ENCODE measurements at places on chromosomes 2 and 18. TPM values are rescaled to one million over a fixed set of nuclear protein-coding genes. Genes with fewer than 3 reads are reported as not detected.

The ZAP70 gene
- total RNA-seq, result 1.1 TPM

The TPO gene
- total RNA-seq, result 11.6 TPM

The LYPD6 gene
- 0.46 TPM for total RNA-seq

The INPP4A gene
- total RNA-seq, result 18.2 TPM

The DYTN gene
- total RNA-seq, result not detected

The ABCG8 gene
- total RNA-seq, result not detected

The VWC2L gene
- total RNA-seq, result not detected

The CDH20 gene
- total RNA-seq, result 1.6 TPM

The PLCL1 gene
- total RNA-seq, result 10.7 TPM

GRCh38 chr2:170815311-170815710 is 1.4 kb upstream of the GAD1 start:
- peaks cover 56% of the 10 kb centered on the region for H3K4me1 ChIP-seq
- no peak overlapping the region for H3K4me3 ChIP-seq
- H3K36me3 ChIP-seq, result no peaks in the 10 kb centered on the region

GRCh38 chr2:165682546-165682945 is 111.5 kb downstream of the GALNT3 start:
- H3K4me1 ChIP-seq, result peaks cover 3% of the 10 kb centered on the region
- no peak for DNase-seq
- H3K27me3 ChIP-seq, result no peaks in the 10 kb centered on the region

GRCh38 chr2:238425505-238425978 is 1.2 kb upstream of the ASB1 start:
- no peak for DNase-seq
- H3K27me3 ChIP-seq, result no peaks in the 10 kb centered on the region
- no peaks in the 10 kb centered on the region for H3K36me3 ChIP-seq
- peaks cover 19% of the 10 kb centered on the region for H3K4me1 ChIP-seq

DNA sequence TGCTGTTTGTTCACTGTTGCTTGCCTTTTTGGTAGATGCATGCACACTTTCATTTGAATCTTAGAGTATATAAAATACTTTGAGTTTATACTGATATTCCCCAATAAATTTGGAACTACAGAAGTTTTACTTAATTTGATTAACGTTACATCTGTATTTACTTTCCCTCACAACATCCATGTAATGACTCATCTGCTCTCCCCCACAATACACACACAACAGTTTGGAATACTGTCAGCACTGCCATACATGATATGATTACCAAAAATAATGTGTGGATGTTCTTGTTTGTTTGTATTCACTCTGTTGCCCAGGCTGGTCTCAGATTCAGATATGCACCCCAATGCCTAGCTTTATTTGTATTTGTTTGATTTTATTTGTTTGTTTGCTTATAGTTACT is 144.2 kb downstream of the WDR7 start:
- no peak for DNase-seq
- H3K27me3 ChIP-seq, result no peaks in the 10 kb centered on the region
- no peak overlapping the region for H3K27ac ChIP-seq
- H3K36me3 ChIP-seq, result no peaks in the 10 kb centered on the region

- DNase-seq, result no peak
- no peak overlapping the region for H3K27ac ChIP-seq
- H3K4me3 ChIP-seq, result no peak overlapping the region
- H3K4me1 ChIP-seq, result no peaks in the 10 kb centered on the region
These were observed 24.6 kb downstream of the SOWAHC start for GRCh38 chr2:109638795-109639194.

GRCh38 chr2:190215620-190216019 is 104.0 kb downstream of the HIBCH start:
- H3K4me3 ChIP-seq, result no peak overlapping the region
- H3K4me1 ChIP-seq, result no peaks in the 10 kb centered on the region
- H3K27ac ChIP-seq, result no peak overlapping the region
- no peak for DNase-seq
- peaks cover 4% of the 10 kb centered on the region for H3K36me3 ChIP-seq

DNA sequence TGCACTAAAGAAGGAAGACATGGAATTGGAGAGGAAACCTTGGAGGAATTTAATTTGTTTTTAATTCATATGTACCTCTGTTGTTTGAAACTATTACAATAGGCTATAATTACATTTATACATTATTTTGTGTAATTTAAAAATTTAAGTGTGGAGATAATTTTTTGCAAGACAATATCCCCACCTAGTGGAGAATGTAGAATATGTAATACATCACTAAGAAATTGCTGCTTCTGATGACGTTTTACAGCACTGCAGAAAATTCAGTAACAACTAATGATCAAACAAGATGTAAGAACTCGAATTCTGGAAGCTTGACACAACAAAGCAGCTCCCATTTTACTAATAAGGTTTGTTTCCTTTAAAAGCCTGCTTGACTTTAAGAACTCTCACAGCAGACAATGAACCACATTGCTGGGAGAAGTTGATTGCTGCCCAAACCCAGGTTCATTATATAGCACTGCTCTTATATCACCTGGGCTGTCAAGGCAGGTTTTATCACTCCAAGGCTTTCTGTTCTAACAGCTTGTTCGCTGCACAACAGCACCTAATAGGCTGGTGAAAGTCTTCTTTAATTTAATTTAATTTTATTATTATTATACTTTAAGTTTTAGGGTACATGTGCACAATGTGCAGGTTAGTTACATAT is 53.4 kb downstream of the THADA start:
- no peak overlapping the region for H3K4me3 ChIP-seq
- DNase-seq, result no peak
- H3K27ac ChIP-seq, result no peak overlapping the region
- H3K36me3 ChIP-seq, result no peaks in the 10 kb centered on the region

GRCh38 chr2:71951718-71952404 is 195.8 kb downstream of the CYP26B1 start:
- peaks cover 25% of the 10 kb centered on the region for H3K4me1 ChIP-seq
- no peaks in the 10 kb centered on the region for H3K36me3 ChIP-seq
- no peak for DNase-seq
- H3K27ac ChIP-seq, result no peak overlapping the region
- no peak overlapping the region for H3K4me3 ChIP-seq
- no peaks in the 10 kb centered on the region for H3K27me3 ChIP-seq

GRCh38 chr2:43274055-43274454 is 47.6 kb upstream of the ZFP36L2 start:
- DNase-seq, result no peak
- H3K27me3 ChIP-seq, result no peaks in the 10 kb centered on the region
- peaks cover 20% of the 10 kb centered on the region for H3K4me1 ChIP-seq
- no peak overlapping the region for H3K27ac ChIP-seq
- H3K4me3 ChIP-seq, result no peak overlapping the region

GRCh38 chr2:41717839-41718238 is 330.0 kb upstream of the PKDCC start:
- no peaks in the 10 kb centered on the region for H3K27me3 ChIP-seq
- no peak overlapping the region for H3K27ac ChIP-seq
- H3K36me3 ChIP-seq, result no peaks in the 10 kb centered on the region
- H3K4me3 ChIP-seq, result no peak overlapping the region
- no peak for DNase-seq
- no peaks in the 10 kb centered on the region for H3K4me1 ChIP-seq

DNA sequence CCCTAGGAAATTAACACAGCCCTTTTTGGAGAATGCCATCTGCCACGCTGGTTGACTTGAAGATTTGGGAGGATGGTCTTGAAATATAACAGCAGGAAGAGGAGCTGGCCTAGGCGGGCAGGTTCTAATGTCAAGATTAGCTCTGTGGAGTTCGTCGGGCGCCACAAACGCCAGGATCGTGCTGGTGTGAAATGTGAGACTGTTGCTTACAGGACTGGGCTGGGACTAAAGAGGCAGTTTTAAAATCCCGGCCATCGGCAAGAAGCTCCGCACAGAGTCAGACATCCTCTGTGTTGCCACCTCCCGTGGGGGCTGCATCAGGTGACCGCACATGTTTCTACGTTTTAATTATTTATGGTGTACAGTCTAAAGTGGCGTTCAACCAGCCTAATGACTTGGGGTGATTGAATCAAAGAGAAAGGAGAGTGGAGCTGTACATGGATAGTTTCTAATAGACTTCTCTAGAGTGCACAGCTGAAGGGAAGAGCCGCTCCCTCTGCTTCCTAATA is 99.4 kb upstream of the BCL11A start:
- H3K4me1 ChIP-seq, result peaks cover 7% of the 10 kb centered on the region
- DNase-seq, result no peak
- H3K4me3 ChIP-seq, result no peak overlapping the region
- H3K27ac ChIP-seq, result no peak overlapping the region
- H3K27me3 ChIP-seq, result no peaks in the 10 kb centered on the region
